ENCODE measurements at places on chromosomes 12 and 14.

DNA sequence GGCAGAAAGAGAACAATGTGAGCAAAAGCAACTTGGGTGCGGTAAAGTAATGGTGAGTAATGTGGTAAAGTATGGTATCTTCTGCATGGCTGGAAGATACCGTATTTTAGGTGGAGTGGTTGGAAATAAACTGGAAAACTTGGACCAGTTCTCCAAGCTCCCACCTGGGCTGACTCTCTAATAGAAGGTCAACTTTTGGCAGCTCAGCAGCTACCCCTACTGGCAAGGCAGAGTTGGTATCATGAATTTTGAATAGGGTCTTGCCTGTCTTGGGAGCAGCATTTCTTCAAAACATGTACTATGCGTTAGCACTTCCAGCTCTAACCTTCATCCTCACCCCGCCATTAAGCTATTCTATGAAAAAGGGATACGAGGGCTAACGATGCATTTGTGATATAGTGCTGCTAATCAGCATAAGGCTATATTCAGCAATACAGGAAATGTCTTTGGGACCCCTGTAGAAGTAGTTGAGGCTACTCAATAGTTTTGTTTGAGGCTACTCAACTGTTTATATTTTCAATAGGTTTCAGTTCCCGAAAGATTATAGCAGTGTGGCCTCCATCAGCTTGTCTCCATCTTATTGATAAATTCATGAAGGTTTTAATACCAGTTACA, 276.3 kb upstream of the FAR2 start:
- no peak for DNase-seq

DNA sequence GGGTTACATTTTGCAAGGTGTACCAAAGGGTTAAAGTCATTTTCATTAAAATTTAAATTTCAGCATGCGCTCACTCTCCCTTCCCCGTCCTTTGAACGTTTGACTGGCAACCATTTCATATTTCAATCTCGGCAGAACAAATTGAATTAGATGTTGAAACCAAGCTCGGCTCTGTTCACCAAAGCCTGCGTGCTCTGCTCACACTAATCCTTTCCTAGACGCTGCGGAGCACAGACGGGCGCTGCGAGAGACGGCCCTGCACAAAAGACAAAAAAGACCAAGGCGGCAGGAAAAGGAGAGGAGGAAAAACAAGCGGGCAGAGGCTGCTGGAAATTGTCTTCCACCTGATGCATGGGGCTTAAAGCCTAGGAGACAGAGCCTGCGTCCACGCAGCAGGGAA, 149.3 kb downstream of the RBM19 start:
- DNase-seq = no peak

DNA sequence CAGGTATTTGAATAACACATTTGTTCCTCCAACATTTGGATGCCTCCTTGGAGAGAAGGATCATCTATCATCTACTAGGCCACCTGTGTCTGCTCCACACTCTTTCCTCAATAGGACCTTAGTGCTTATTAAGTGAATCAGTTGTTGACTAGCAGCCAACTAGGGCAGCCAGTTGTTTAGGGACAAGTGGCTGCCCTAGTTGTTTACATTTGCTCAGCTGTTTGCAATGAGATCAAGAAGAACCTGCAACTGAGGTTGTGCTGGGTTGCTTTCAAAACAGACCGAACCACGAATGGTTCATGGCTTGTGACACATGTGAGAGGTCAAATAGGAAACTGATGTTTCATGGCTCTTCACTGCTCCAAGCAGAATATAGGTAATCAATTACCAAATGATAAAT, 53.8 kb downstream of the TMCC3 start:
- DNase-seq = no peak

- no peak for DNase-seq
Observed at GRCh38 chr12:22173177-22173576, 127.2 kb downstream of the CMAS start.
